ENCODE measurements at places on chromosomes 1 and 21.

DNA sequence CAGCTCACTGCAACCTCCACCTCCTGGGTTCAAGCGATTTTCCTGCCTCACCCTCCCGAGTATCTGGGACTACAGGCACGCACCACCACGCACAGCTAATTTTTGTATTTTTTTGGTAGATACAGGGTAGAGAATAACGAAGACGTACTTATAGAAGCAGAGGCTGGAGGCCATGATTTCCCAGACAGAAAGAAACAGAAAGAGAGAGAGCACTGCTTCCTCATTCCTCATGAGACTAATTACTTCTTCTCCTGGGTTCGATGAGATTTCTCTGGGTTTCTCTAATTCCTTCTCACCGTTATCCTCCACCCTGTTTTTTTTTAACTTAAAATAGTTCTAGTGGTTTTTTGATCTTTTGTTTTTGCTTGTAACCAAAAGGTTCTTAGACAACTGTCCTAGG is 23.4 kb upstream of the PTP4A2 start:
- DNase-seq: no peak

- DNase-seq: no peak
These were observed 46.5 kb upstream of the COA6 start for GRCh38 chr1:234326497-234327366.

DNA sequence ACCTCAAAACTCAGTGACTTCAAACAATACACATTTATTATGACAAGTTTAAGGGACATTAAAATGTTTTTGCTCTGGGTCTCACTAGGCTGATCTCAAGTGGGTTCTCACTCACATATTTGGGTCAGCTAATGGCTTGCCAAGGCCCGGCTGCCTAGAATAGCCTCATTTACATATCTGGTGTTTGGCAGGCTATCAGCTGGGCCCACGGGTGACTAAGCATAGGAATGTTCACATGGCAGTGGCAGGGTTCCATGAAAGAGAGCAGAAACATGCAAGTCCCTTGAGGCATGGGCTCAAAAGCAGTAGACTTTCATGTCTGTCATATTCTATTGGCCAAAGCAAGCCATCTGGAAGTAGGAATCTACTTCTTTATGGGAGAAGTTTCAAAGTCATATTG is 492.6 kb downstream of the KCNT2 start:
- DNase-seq: no peak

DNA sequence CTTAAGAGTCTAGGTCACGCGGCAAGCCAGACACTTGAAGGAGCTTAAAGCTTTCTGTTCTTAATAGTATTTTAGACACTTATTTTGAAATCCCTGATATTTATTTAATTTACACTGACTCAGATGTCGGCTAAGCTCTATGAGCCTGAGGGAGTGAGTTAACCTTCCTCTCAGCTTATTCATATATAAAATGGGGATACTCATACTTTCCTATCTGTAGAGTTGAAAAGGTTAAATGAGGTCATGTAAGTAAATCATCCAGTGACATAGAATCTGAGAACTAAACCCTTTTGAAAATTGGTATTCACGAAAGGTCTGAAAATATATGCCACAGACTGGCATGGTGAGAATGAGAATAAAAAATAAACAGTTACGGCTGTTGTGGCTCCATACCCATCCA is 1.4 kb upstream of the GPR161 start:
- DNase-seq: no peak

GRCh38 chr1:100536031-100536430 is 1.9 kb upstream of the GPR88 start:
- DNase-seq: no peak

DNA sequence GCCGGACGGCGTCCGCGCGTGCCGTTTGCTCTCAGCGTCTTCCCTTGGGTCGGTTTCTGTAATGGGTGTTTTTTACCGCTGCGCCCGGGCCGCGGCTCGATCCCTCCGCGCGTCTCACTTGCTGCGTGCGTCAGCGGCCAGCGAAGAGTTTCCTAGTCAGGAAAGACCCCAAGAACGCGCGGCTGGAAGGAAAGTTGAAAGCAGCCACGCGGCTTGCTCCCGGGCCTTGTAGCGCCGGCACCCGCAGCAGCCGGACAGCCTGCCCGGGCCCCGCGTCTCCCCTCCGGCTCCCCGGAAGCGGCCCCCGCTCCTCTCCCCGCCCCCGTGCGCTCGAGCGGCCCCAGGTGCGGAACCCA is 159.8 kb downstream of the RUNX1 start:
- peak; percentile 32 for DNase-seq

GRCh38 chr1:223363856-223364684 is at the start of gene SUSD4:
Gene SUSD4 (minus strand): TSS chr1:223364176. CDS start chr1:223363425, 751 bp downstream.
- DNase-seq: peak; percentile 26

- DNase-seq: no peak
These were observed 93.6 kb downstream of the ENAH start for GRCh38 chr1:225559326-225559725.

DNA sequence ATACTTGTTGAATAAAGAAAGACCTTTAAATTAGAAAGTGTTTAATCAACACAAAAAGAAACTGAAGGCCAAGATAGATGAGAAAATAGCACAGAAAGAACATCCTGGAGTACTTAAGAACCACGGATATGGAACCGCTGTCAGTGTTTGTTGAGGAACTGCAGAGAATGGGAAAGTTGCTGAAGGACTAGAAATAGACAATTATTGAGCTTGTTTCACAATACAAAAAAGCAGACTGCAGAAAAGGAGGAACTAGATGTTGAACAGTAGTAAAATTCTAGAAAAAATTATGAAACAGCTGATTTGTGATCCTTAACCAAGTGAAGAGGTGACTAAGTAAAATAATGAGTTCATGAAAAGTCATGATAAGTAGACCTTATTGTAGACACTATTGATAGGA is 29.7 kb downstream of the MYSM1 start:
- DNase-seq: no peak

DNA sequence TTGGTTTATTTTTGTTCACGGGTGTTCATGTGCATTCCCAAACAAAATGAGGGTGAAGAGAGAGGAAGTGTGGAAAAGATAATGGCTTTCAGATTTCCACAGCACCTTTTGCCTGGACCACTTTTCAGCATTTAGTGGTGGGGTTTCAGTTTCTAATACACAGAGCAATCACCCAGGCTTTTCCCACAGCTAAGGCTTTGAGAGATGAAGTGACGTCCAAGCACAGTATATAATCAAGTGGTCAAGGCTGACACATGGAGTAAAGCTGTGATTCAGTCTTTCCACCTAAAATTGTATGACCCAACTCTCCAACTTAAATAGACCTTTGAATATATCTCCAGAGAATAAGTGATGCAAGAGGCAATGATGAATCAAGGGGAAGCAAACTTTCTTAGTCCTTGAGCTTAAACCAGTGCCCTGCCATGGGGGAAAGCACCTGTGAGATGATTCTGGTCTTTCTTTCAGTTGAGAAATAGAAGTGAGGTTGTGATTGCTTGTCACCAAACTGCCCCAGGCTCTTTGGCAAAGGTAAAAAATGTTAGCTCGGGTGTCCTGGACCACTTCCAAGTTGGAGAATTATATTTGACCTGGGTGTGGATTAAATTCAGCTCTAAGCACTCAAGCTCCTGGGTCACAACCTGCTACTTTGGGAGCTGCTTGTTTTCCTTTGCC is 2.4 kb upstream of the PIK3R3 start:
- DNase-seq: no peak

GRCh38 chr1:33399375-33399774 is 31.5 kb downstream of the PHC2 start:
- DNase-seq: no peak

DNA sequence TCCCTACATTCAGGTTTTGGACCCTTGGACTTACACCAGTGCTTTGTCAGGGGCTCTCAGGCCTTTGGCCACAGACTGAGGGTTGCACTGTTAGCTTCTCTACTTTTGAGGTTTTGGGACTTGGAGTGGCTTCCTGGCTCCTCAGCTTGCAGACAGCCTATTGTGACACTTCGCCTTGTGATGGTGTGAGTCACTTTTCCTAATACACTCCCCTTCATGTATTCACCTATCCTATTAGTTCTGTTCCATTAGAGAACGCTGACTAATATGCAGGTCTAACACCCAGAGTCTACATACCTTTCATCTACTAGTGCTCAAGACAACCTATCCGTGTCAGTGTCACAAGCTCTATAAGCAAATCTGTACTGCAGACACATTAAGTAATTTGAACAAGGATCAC is 605.3 kb downstream of the KCNT2 start:
- DNase-seq: no peak

Data from activated CD8-positive, alpha-beta memory T cell treated with anti-CD3 and anti-CD28 coated beads for 48 hours (primary cell).